Pericardium fibroblast (primary cell): ENCODE measurements at places on chromosomes 12 and 14. TPM values are rescaled to one million over a fixed set of nuclear protein-coding genes. Genes with fewer than 3 reads are reported as not detected.

The METTL17 gene
- 62.7 and 74.7 TPM in 2 replicates for total RNA-seq

The GLIPR1L2 gene
- 0.09 and 0.23 TPM in 2 replicates for total RNA-seq

The NXPH4 gene
- 12.1 and 14.1 TPM in 2 replicates for total RNA-seq

The RASAL1 gene
- total RNA-seq = not detected in 2 replicates
